ENCODE measurements at places on chromosomes 6 and 20.

DNA sequence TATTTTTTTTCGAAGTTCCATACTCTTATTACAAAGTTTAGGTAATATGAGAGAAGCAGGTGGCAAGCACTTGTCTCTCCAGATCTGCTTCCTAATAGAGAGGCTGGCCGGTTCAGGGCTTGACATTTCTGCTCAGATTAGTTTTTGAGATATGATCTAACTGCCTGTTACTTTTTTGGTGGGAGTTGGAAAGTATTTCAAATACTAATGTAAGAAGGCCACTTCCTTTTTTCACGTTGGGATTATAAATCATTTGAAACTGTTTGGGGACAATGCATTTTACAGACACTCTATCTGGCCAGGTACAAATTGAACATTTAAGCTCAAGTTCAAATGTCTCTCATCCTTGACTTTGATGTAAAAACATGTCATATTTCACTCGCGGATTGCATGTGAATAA lies 222.1 kb upstream of the SULF2 start:
- no peak for DNase-seq

GRCh38 chr6:21181866-21182265 lies 411.7 kb upstream of the SOX4 start:
- DNase-seq, result no peak

DNA sequence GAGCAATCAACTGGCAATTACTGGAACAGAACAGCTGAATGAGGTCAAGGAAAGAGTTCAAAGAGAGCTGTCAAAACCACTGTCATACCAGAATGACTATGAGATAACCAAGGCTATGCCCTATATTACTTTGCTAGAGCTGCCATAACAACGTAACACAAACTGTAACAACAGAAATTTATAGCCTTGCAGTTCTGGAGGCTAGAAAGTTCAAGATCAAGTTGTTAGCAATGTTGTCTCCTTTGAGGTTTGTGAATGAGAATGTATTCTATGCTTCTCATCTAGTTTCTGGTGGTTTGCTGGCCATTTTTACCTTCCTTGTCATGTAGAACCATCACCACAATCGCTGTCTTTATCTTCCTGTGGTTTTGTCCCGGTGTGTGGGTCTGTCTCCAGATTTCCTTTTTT lies 1323.0 kb upstream of the GJE1 start:
- DNase-seq, result no peak

GRCh38 chr6:30847971-30848436 lies 36.3 kb upstream of the DDR1 start:
- DNase-seq, result no peak

- DNase-seq, result no peak
Observed at GRCh38 chr20:45456632-45457031, 12.9 kb upstream of the WFDC2 start.

Measured in CD4-positive, alpha-beta T cell treated with Interleukin-6 at 100 ng/mL for 8 hours (primary cell).